ENCODE measurements at places on chromosomes 12 and 14.

- DNase-seq, result no peak
These were observed 107.9 kb upstream of the ESRRB start for GRCh38 chr14:76268047-76268431.

- no peak for DNase-seq
These were observed 189.8 kb upstream of the SLC16A7 start for GRCh38 chr12:59405992-59406391.

DNA sequence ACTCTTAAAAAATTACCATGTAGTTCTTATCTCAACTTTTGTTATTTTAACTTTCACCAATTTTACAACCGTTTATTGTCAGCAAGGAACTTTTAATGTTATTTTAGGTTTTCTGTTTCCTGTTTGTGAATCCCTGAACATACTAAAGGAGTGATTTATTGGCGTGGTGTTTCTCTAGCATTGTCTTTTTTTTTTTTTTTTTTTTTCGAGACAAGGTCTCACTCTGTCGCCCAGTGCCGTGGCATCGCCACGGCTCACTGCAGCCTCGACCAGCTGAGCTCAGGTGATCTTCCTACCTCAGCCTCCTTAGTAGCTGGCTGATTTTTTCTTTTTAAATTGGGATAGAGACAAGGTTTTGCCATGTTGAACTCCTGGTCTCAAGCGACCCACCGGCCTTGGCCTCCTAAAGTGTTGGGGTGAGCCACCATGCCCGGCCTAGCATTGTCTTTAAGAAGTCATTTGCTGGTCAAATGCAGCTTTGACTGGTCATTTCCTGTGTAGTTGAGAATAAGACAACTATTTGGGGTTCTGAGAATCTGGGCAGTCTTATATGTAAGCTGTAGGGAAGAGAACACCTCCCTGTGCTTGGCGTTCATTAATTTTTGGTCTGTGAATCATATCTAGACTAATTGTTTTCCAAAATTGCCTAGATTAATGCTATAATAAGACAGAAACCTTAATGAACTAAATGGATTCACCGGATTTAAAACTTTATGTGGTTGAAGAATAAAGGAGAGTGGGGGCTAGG, 2.1 kb downstream of the WASHC4 start:
- DNase-seq, result no peak

GRCh38 chr14:53845813-53846693, 110.6 kb downstream of the BMP4 start:
- no peak for DNase-seq

- DNase-seq, result no peak
These were observed 68.2 kb upstream of the TBX3 start for GRCh38 chr12:114752217-114752616.

DNA sequence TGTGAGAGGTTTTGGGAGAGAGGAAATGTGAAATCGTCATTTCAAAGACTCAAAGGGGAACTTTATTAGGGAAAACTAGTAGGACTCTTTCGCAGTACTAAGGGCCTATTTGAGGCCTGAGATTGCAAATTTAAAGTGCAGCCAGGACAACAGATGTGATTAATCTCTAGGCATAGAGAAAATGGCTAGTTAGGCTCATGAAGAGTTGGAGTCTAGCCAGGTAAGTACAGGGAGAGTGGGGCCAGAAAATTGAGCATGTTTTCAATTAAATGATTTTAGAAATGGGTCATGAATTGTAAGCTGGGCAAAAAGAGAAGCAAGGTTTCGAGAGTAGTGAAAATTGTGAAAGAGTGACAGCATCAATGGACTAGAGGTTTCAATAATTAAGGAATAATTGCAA, 91.9 kb upstream of the LMNTD1 start:
- no peak for DNase-seq

GRCh38 chr12:99920353-99920960, 64.3 kb downstream of the ANKS1B start:
- no peak for DNase-seq

- no peak for DNase-seq
These were observed 15.7 kb downstream of the NFYB start for GRCh38 chr12:104122298-104122697.

- peak; percentile 30 for DNase-seq
These were observed 138.5 kb upstream of the AMIGO2 start for GRCh38 chr12:47218191-47218654.

GRCh38 chr14:91219517-91220389, 24.8 kb downstream of the GPR68 start:
- no peak for DNase-seq

GRCh38 chr12:41485203-41485602, 297.1 kb downstream of the PDZRN4 start:
- no peak for DNase-seq

DNA sequence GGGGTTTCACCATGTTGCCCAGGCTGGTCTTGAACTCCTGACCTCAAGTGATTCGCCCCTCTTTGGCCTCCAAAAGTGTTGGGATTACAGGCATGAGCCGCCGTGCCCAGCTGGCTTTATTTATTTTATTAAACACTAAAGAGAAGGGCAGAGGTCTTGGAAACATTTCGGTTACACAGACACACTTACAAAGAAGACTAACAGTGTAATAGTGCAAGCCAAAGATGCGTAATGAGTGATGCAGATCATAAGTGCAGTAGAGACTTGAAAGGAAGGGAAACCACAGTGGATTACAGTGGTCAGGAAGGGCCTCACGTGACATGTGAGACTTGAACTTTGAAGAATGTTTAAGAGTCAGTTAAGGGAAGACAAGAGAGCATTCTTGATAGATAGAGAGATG, 33.9 kb upstream of the CDK17 start:
- no peak for DNase-seq

DNA sequence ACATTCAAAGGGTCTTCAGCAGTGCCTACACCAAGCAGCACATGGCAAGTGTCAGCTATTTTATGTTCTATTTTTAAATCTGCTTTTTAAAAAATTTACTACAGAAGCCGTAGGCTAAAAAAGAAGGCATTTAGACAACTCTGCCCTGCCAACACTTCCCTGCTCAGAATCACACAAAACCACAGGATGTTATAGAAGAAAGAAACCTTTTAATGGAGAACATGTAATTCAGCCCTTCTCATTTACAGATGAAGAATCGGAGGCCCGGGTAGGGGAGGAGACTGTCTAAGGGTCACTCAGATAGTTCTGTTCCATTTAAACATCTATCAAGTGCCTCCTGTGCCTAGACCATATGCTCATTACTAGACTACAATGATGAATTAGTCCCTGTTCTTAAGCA, 171.8 kb upstream of the NTF3 start:
- DNase-seq, result no peak

GRCh38 chr12:21301-22189, 45.0 kb upstream of the IQSEC3 start:
- peak; percentile 55 for DNase-seq

GRCh38 chr14:89767861-89768268, 186.7 kb downstream of the EFCAB11 start:
- peak; percentile 38 for DNase-seq

- DNase-seq, result no peak
These were observed 190.4 kb downstream of the NTF3 start for GRCh38 chr12:5622280-5622679.

DNA sequence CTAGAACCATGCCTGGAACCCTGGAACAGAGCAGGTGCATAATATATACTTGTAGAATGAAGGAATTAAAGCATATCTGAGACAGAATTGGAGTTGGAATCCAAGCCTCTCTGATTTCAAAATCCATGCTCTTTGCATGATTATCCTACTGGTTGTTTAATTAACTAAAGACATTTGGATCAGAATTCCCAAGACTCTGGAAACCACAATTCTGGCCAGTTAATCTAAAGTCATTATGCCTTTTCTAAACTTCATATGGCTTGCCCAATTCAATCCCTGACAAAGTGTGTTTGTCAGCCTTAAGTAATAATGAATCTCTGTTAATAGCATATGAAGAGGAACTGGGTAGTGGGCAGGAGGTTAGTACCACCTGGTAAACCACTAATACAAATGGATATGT, 422.6 kb downstream of the ATP23 start:
- DNase-seq, result no peak

DNA sequence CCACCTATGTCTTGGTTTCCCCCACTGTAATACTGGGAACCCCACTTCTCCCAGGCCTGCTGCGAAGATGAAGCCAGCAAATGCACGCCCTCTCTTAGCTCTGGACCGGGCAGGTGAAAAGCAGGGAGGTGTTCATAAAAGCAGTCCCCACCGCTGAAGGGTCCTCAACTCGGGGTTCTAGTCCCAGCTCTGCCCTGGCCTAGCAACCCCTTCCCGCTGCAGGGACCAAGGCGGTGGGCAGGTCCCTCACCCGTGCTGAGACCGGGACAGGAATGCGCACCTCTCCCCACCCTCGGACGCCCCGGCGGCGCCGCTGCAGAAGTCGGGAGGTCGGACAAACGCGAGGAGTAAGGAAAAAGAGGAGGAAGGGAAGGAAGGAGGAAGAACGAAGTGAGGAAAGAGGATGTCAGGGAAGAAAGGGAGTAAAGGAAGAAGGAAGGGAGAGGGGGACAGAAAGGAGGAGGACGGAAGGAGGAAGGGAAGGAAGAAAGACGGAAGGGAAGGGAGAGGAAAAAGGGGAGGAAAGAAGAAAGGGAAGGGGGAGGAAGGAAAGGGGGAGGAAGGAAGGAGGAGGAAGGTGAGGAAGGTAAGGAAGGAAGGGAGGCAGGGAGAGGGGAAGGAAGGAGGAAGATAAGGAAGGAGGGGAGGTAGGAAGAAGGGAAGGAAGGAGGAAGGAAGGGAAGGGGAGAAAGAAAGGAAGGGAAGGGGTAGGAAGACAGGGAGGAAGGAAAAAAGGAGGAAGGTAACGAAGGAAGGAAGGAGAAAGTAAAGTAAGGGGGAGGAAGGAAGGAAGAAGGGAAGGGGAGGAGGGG, 701 bp downstream of the SPRING1 start:
- DNase-seq, result no peak

GRCh38 chr14:30456296-30456695, 102.7 kb upstream of the G2E3 start:
- DNase-seq, result no peak

DNA sequence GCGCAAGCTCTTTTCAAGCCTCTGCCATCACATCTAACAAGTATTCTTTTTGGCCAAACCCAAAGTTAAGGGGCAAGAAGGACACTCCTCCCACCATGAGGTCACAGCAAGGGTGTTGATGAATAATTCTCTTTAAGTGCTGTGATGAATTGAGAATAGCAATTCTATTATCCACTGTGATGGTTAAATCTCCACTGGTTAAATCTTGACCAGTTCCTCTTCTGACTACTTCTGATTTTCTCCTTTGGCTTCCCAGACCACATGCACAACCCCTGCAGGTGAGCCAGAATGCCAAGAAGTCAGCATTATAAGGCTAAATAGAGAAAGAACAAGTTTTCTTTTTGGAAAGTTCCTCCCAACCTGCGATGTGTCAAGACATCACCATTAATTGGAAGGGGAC, 90.6 kb upstream of the BCL2L14 start:
- DNase-seq, result no peak

DNA sequence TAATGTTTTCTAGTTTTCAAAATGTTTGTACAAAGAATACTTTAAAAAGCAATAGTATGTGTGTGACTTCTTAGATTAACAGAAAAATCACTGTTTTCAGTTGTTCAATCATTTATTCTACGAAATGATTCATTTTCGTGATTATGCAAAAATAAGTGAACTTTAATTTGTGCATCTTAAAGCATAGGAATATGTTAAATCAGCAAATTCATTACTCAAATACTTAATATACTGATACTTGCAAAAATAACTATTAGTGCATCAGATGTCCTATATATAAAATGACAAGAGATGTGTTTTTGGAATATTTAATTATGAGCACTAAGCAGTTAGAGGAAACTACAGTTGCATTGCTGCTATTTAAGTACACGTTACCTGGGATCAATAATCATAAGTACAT, 11.0 kb downstream of the SOX5 start:
- no peak for DNase-seq

DNA sequence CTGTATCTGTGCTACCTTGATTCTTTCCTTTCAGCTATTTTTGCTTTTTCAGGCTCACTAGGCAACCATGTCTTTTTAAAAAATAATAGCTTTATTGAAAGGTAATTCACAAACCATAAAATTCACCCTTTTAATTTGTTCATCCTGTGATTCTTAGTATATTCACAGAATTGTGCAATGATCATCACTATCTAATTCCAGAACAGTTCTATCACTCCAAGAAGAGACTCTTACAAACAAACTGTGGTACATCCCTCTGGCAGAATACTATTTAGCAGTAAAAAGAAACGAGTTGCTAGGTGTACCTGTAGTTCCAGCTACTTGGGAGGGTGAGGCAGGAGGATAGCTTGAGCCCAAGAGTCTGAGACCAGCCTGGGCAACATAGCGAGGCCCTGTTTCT, 14.8 kb downstream of the CREBL2 start:
- no peak for DNase-seq

GRCh38 chr12:123139926-123140675, 10.8 kb downstream of the PITPNM2 start:
- no peak for DNase-seq

DNA sequence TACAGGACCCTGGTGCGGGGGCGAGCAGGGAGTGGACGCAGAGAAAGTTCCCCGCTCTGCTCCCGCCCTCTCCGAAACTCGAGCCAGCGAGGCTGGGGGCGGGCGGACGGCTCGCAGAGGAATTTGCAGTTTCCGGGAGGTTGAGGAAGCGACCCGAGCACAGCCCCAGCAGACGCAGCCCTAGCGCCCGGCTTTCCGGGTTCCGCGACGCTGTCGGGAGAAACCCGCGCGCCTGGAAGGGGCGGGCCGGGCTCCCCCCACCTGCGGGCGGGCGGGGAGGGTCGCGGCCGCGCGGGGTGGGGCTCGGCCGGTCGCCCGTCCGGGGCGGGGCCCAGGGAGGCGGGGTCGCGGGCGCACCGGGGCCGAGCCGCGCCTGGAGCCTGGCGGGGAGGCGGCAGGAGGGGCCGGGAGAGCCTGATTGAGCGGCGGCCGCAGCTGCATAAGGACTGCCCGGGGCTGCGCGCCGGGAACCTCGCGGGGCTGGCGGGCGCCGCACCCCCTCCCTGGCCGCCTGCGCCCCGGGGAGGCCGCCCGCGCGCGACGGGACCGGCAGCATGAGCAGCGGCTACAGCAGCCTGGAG, at the start of gene RASSF3:
Gene RASSF3 (plus strand): TSS at position 417 of the 581 bp plus-strand sequence. CDS start 138 bp downstream, at position 555.
- no peak for DNase-seq

GRCh38 chr12:79982086-79983062, 47.5 kb upstream of the PPP1R12A start:
- DNase-seq, result no peak

DNA sequence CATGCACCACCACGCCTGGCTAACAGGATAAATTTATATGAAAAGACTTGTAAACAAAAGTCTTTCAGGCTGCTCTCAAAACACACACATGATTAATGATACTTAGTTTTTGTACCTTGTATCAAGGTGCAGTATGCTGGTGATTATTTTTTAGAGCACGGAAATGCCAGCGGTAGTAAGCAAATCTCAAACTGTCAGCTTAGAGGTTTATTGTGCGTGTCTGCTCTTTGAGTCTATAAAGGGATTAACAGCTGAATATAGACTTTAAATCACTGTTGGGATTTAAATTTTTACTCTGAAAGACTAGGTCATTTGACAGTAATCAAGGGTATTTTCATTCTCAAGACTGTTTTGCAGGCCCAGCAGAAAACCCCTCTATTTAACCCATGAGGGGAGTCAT, 50.5 kb downstream of the PLEKHA5 start:
- no peak for DNase-seq

- no peak for DNase-seq
These were observed 210.8 kb downstream of the PCNX1 start for GRCh38 chr14:71117839-71118743.
